ENCODE measurements at places on chromosomes 7 and 10. TPM values are rescaled to one million over a fixed set of nuclear protein-coding genes. Genes with fewer than 3 reads are reported as not detected.

DNA sequence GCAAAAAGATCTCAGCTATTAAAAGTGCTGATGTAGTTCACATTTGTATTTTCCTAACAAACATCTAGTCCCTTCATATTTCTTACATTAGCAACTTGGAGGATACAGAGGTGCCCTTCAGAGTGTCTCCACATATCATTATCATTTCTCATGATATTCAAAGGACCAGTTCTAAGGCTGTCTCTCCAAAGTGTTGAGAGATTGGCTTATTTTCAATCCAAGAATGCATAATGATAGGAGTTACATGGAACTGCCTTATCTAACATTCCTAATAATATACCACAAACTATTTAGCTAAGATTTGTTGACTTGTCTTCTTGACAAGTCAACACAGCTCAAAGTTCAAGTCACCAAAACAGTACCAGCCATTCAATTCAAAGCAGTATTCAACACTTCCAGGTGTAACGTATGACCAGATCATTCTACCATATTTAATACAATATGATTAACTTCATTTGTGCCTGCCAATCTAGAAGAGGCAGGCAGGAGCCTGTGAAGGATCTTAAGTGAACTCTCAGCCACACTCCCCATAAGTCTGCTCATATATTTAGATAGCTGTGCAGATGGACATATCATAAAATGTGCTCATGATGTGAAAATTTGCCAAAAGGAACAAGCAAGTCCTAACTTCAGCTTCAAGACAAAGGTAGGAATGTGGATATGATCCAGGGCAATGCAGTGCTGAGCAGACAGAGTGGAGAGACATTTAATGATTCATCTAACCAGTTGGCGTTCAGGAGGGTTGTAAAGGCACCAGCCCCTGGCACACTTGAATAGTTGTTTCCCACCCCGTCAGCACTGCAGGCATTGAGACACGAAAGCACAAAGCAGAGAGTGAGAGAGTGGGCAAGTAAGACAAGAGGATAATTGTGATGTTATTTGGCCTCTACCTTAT, 108.3 kb downstream of the MTERF1 start:
- no peaks in the 10 kb centered on the region for H3K36me3 ChIP-seq
- no peak overlapping the region for H3K27ac ChIP-seq
- no peak overlapping the region for H3K4me3 ChIP-seq
- H3K27me3 ChIP-seq = no peaks in the 10 kb centered on the region

- no peaks in the 10 kb centered on the region for H3K4me1 ChIP-seq
- no peak overlapping the region for H3K4me3 ChIP-seq
- no peaks in the 10 kb centered on the region for H3K36me3 ChIP-seq
- no peaks in the 10 kb centered on the region for H3K27me3 ChIP-seq
Measured at GRCh38 chr7:44376429-44377133, 51.2 kb upstream of the CAMK2B start.

DNA sequence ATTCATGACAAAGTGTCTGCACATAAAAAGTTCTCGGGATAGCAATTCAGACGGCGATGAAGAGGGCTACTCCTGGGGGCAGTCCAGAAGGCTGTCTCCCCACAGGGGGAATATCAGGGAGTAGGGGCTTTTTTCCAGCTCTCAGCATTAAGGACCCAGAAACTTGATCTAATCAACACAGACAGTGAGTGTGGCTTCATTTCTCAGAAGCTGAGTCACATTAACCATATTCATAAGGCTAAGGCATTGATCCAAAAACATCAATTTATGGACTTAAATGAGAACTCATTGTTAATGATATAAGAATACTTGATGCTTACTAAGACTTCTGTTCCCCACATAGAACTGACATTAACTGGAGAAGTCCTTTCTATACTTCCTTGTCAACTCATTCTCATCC, 87.5 kb upstream of the AOAH start:
- H3K4me1 ChIP-seq = peaks cover 2% of the 10 kb centered on the region
- DNase-seq = no peak
- no peak overlapping the region for H3K27ac ChIP-seq

- H3K27ac ChIP-seq = no peak overlapping the region
- no peaks in the 10 kb centered on the region for H3K27me3 ChIP-seq
- no peaks in the 10 kb centered on the region for H3K4me1 ChIP-seq
- no peaks in the 10 kb centered on the region for H3K36me3 ChIP-seq
- H3K4me3 ChIP-seq = no peak overlapping the region
Measured at GRCh38 chr10:83289373-83289772, 849.9 kb upstream of the GHITM start.

GRCh38 chr10:77909749-77910375, 16.7 kb downstream of the DLG5 start:
- H3K36me3 ChIP-seq = no peaks in the 10 kb centered on the region
- no peak for DNase-seq
- H3K4me1 ChIP-seq = no peaks in the 10 kb centered on the region
- peaks cover 9% of the 10 kb centered on the region for H3K27me3 ChIP-seq
- H3K27ac ChIP-seq = no peak overlapping the region

GRCh38 chr7:20352573-20353306, 22.0 kb downstream of the ITGB8 start:
- H3K36me3 ChIP-seq = no peaks in the 10 kb centered on the region
- no peak overlapping the region for H3K27ac ChIP-seq
- H3K27me3 ChIP-seq = no peaks in the 10 kb centered on the region
- H3K4me3 ChIP-seq = no peak overlapping the region

DNA sequence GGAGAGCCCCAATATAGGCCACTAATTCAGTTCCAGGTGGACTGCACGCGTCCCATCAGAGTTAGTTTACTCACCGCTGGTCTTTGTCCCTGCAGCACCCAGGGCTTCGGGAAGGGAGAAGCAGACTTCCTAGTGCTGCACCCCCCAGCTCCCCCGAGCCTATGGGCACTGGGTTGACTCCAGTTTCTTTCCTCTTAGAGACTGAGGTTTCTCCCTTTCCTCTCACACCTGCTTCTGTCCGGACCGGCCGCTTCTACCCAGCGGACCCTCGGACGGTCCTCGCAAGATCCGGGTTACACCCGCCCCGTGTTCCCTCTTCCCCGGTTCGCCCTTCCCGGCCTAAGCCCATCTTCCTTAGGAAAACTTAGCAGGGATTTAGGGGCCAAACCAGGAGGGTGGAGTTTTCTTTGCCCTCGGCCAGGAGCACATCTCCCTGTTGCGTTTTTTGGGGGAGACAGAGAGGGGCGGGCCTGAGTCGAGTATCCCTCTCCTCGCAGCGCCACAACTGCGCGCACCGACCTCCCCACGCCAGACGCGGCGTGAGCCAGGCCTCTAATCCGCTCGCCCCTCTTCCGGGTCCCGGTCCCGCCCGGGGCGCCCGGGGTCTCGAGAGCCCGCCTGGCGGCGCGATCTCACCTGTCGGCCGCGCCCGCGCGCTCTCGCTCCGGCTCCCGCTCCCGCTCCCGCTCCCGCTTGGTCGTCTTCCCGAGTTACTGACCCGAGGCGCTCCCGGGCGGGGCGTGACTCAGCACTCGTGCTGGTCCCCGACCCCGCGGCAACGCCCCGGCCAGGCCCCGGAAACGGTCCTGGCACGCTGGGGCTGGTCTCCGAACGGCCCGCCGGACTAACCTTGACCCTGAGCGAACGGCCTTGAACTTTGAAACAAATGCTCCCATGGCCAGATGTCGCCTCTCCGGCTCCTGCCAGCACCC, at the start of gene AIFM2:
Gene AIFM2, minus strand, starts transcription at position 728 of the 932 bp plus-strand sequence. CDS start 8,741 bp downstream, outside the sequence.
- H3K27me3 ChIP-seq = no peaks in the 10 kb centered on the region
- H3K4me3 ChIP-seq = peak within 1 kb of the TSS; percentile 77
- peaks cover 17% of the 10 kb centered on the region for H3K4me1 ChIP-seq
- no peak within 1 kb of the TSS for H3K27ac ChIP-seq

DNA sequence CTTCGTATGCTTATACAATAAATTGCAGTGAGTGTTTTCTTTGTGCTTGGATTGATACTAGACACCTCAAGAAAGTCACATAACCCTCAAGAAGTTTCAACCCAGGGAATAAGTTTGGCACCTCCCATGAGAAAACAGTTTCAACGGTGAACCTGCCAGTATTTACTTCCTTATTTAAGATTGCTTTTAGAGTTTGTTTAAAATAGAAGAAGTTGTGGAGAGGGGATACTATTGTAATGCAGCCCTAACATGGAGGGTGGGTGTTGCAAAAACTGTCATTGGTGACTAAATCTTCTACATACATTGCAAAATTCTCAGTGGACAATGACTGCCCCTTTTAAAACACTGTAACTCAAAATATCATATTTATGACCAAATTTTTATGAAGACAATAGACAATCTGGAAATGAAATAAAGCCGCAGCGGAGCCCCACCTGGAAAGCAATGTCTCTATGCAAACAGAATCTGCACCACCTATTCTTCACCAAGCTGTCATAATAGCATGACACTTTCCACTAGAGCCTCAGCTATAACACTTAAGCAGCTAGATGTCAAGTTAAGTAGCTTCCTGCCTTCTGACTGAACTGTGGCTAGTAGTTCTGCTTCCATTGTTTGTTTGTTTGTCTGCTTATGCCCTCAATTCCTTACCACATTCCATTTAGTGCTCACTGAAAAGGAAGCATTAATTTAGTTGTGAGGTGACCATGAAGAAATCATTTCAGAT, 98.2 kb downstream of the MDFIC start:
- peaks cover 14% of the 10 kb centered on the region for H3K36me3 ChIP-seq
- H3K4me3 ChIP-seq = no peak overlapping the region
- peaks cover 37% of the 10 kb centered on the region for H3K4me1 ChIP-seq
- no peak overlapping the region for H3K27ac ChIP-seq
- DNase-seq = no peak

GRCh38 chr10:77131214-77131613, 506.4 kb downstream of the KCNMA1 start:
- H3K27ac ChIP-seq = no peak overlapping the region
- no peak overlapping the region for H3K4me3 ChIP-seq
- H3K27me3 ChIP-seq = peaks cover 9% of the 10 kb centered on the region
- H3K36me3 ChIP-seq = no peaks in the 10 kb centered on the region

- DNase-seq = peak; percentile 73
- H3K27ac ChIP-seq = no peak within 1 kb of the TSS
- peak within 1 kb of the TSS; percentile 74 for H3K4me3 ChIP-seq
- peaks cover 2% of the 10 kb centered on the region for H3K27me3 ChIP-seq
- peaks cover 45% of the 10 kb centered on the region for H3K4me1 ChIP-seq
- peaks cover 5% of the 10 kb centered on the region for H3K36me3 ChIP-seq
Measured at GRCh38 chr10:101843032-101844021, at the start of gene KCNIP2. Gene KCNIP2 (minus strand): TSS chr10:101843800. CDS start chr10:101843568, 232 bp downstream.

GRCh38 chr10:558364-558763, 131.1 kb downstream of the DIP2C start:
- H3K4me1 ChIP-seq = peaks cover 13% of the 10 kb centered on the region
- H3K36me3 ChIP-seq = no peaks in the 10 kb centered on the region
- DNase-seq = no peak
- no peaks in the 10 kb centered on the region for H3K27me3 ChIP-seq

DNA sequence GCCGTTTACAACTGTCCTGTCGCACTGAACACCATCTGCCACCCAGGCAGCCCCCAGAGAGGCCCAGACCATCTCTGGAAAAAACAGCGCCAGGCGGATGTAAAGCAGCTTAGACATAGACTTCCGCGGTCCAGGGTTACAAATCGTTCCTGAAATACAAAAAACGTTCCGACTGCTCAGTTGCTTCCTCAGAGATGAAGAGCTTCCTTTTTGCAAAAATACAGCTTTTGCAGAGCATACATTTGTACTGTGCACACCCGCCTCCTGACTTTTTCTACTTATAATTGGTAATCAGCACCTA, 11.4 kb downstream of the DAGLB start:
- H3K27me3 ChIP-seq = no peaks in the 10 kb centered on the region
- H3K36me3 ChIP-seq = peaks cover 7% of the 10 kb centered on the region
- H3K4me3 ChIP-seq = peak overlapping the region; percentile 28
- DNase-seq = peak; percentile 54

- H3K4me1 ChIP-seq = peaks cover 20% of the 10 kb centered on the region
- H3K4me3 ChIP-seq = no peak overlapping the region
- no peak for DNase-seq
- no peak overlapping the region for H3K27ac ChIP-seq
- H3K27me3 ChIP-seq = no peaks in the 10 kb centered on the region
- H3K36me3 ChIP-seq = no peaks in the 10 kb centered on the region
Measured at GRCh38 chr10:110005719-110006118, 2.1 kb upstream of the ADD3 start.

GRCh38 chr7:104529567-104529966, 201.2 kb downstream of the LHFPL3 start:
- no peaks in the 10 kb centered on the region for H3K36me3 ChIP-seq
- no peaks in the 10 kb centered on the region for H3K27me3 ChIP-seq
- no peak overlapping the region for H3K27ac ChIP-seq
- no peak for DNase-seq
- H3K4me1 ChIP-seq = no peaks in the 10 kb centered on the region

DNA sequence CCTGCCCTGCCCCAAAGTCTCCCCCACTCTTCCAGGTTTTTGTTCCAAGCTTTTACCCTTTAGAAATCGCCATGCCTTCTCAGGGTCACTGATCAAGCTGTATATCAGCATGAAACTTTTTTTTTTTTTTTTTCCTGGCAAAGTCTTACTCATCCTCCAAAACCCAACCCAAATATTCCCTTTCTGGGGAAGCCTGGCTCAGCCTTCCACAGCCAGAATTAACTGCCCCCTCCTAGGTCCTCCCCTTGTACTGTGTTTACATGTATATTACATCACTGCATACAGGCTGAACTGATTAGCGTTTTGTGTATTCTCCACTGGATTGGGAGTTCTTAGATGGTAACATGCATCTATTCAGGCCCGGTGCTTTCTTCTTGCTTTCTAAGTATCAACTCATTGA, 4.6 kb upstream of the NOBOX start:
- DNase-seq = no peak
- no peak overlapping the region for H3K27ac ChIP-seq
- no peaks in the 10 kb centered on the region for H3K4me1 ChIP-seq
- no peaks in the 10 kb centered on the region for H3K36me3 ChIP-seq
- no peak overlapping the region for H3K4me3 ChIP-seq
- H3K27me3 ChIP-seq = peaks cover 11% of the 10 kb centered on the region

- H3K27me3 ChIP-seq = no peaks in the 10 kb centered on the region
- H3K36me3 ChIP-seq = no peaks in the 10 kb centered on the region
Measured at GRCh38 chr7:39248041-39248691, 270.5 kb downstream of the POU6F2 start.

DNA sequence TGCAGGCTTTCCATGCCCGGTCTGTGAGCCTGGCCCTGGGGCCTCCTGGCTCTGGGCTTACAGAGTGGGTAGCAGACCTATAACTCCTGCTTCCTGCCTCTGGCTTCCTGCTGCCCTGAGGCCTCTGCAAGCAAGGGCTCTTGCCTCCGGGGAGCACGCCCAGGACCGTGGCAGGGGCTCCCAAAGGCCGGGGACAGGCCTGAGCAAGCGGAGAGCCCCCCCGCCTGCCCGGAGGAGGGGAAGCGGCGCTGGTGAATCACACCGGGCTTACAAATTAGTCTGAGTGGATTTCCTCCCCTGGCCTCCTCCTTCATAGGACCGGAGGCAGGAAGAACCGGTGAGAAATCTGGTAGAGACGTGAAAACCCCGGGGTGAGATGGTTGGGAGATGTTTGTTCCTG, 1.5 kb upstream of the MYL10 start:
- H3K27ac ChIP-seq = no peak overlapping the region
- H3K4me3 ChIP-seq = no peak overlapping the region
- DNase-seq = no peak

GRCh38 chr10:132807621-132808049, 21.7 kb upstream of the NKX6-2 start:
- H3K27ac ChIP-seq = no peak overlapping the region
- no peak overlapping the region for H3K4me3 ChIP-seq
- H3K4me1 ChIP-seq = no peaks in the 10 kb centered on the region

The PTPRZ1 gene
- total RNA-seq = not detected

The GNAI1 gene
- total RNA-seq = 1.1 TPM

The GPR26 gene
- total RNA-seq = not detected

The CHN2 gene
- 0.69 TPM for total RNA-seq

Data from activated CD4-positive, alpha-beta memory T cell treated with anti-CD3 and anti-CD28 coated beads for 36 hours (primary cell).